ENCODE measurements at places on chromosomes 16 and 17. TPM values are rescaled to one million over a fixed set of nuclear protein-coding genes. Genes with fewer than 3 reads are reported as not detected.

The TP53TG3 gene
- total RNA-seq = not detected

The CACNG5 gene
- total RNA-seq = not detected

The MT1F gene
- 0.20 TPM for total RNA-seq

The NPIPB5 gene
- total RNA-seq = 28.5 TPM

The CTRL gene
- 0.22 TPM for total RNA-seq

The SOX15 gene
- not detected for total RNA-seq

The CPHXL2 gene
- not detected for total RNA-seq

The THAP11 gene
- total RNA-seq = 39.1 TPM

The KRT40 gene
- total RNA-seq = not detected

The SSTR5 gene
- total RNA-seq = 0.22 TPM

The OTOA gene
- total RNA-seq = under 0.01 TPM

The TP53TG3B gene
- not detected for total RNA-seq

The TAC4 gene
- not detected for total RNA-seq

The GSE1 gene
- total RNA-seq = 12.1 TPM

The ZNF385C gene
- not detected for total RNA-seq

The MAPT gene
- total RNA-seq = under 0.01 TPM

The TNFSF13 gene
- 0.65 TPM for total RNA-seq

The UTP18 gene
- total RNA-seq = 26.2 TPM

The EFCAB3 gene
- total RNA-seq = not detected

The SLX4 gene
- 1.5 TPM for total RNA-seq

The SPN gene
- not detected for total RNA-seq

The CD300H gene
- not detected for total RNA-seq

The HBZ gene
- not detected for total RNA-seq

The KCNJ18 gene
- not detected for total RNA-seq

The RGS11 gene
- total RNA-seq = 0.20 TPM

The FLYWCH2 gene
- 28.3 TPM for total RNA-seq

The SLFN11 gene
- total RNA-seq = 28.3 TPM

The SCRN2 gene
- total RNA-seq = 27.7 TPM

The KRTAP9-8 gene
- total RNA-seq = not detected

The HOXB1 gene
- not detected for total RNA-seq

The RNF40 gene
- 32.7 TPM for total RNA-seq

The DDX19B gene
- total RNA-seq = 19.4 TPM

The BTBD17 gene
- total RNA-seq = not detected

The ASB16 gene
- total RNA-seq = not detected

The FBXW10 gene
- total RNA-seq = not detected

The VAT1L gene
- 0.20 TPM for total RNA-seq

The FA2H gene
- total RNA-seq = not detected

The RCVRN gene
- total RNA-seq = not detected

The ZNF646 gene
- 7.0 TPM for total RNA-seq

The NOTUM gene
- under 0.01 TPM for total RNA-seq

The KRTAP4-6 gene
- not detected for total RNA-seq

The LPCAT2 gene
- total RNA-seq = 2.8 TPM

The MYH11 gene
- total RNA-seq = under 0.01 TPM

The CYBA gene
- total RNA-seq = 287 TPM

The EFNB3 gene
- 0.22 TPM for total RNA-seq

The CACNG3 gene
- not detected for total RNA-seq

The TPSD1 gene
- total RNA-seq = not detected

The DOC2B gene
- 5.9 TPM for total RNA-seq

The TBC1D3I gene
- 0.22 TPM for total RNA-seq

The CAPNS2 gene
- total RNA-seq = 0.20 TPM

Data from lung microvascular endothelial cell (primary cell).